Nasal cavity respiratory epithelium epithelial cell of viscerocranial mucosa (primary cell): ENCODE measurements at places on chromosomes 5 and 9. TPM values are rescaled to one million over a fixed set of nuclear protein-coding genes. Genes with fewer than 3 reads are reported as not detected.

Gene SLC23A1
- under 0.01 TPM in 1 of 2 replicates, not detected in the other for total RNA-seq

Gene ZDHHC11B
- under 0.01 and 0.14 TPM in 2 replicates for total RNA-seq

Gene SIT1
- total RNA-seq: not detected in 2 replicates

Gene FOXD1
- total RNA-seq: 5.2 and 13.0 TPM in 2 replicates

Gene FAM153A
- total RNA-seq: under 0.01 and 1.6 TPM in 2 replicates

Gene SPIN1
- total RNA-seq: 86.8 and 111 TPM in 2 replicates

Gene MAP1B
- 15.4 and 21.9 TPM in 2 replicates for total RNA-seq

Gene IFNE
- total RNA-seq: 3.4 and 22.5 TPM in 2 replicates

Gene SH3RF2
- total RNA-seq: 14.4 and 32.2 TPM in 2 replicates

Gene PCDHGB2
- total RNA-seq: under 0.01 and 1.7 TPM in 2 replicates

Gene RANBP17
- total RNA-seq: 5.5 and 14.3 TPM in 2 replicates

Gene DOCK8
- total RNA-seq: 0.34 and 1.3 TPM in 2 replicates

Gene LHX2
- not detected in 2 replicates for total RNA-seq

Gene RETREG1
- 1.0 and 2.6 TPM in 2 replicates for total RNA-seq

Gene TSSK1B
- total RNA-seq: under 0.01 and 1.1 TPM in 2 replicates

Gene SPATA31E1
- not detected in 2 replicates for total RNA-seq

Gene FNIP1
- 48.9 and 63.6 TPM in 2 replicates for total RNA-seq

Gene PCDHA9
- total RNA-seq: under 0.01 and 0.43 TPM in 2 replicates

Gene VCAN
- total RNA-seq: 3.1 and 205 TPM in 2 replicates

Gene MOB3B
- total RNA-seq: 0.68 and 4.1 TPM in 2 replicates

Gene FAM169A
- 17.3 and 41.7 TPM in 2 replicates for total RNA-seq

Gene PCDHGB3
- total RNA-seq: 0.34 and 2.1 TPM in 2 replicates

Gene TMC1
- total RNA-seq: 0.71 and 1.0 TPM in 2 replicates

Gene SOHLH1
- not detected in 2 replicates for total RNA-seq

Gene RASGEF1C
- total RNA-seq: not detected in 2 replicates

Gene PIP5KL1
- total RNA-seq: 4.1 and 4.3 TPM in 2 replicates

Gene SLC6A18
- total RNA-seq: not detected in 2 replicates

Gene AFAP1L1
- total RNA-seq: 17.2 and 46.1 TPM in 2 replicates

Gene SAXO1
- under 0.01 TPM in 1 of 2 replicates, not detected in the other for total RNA-seq

Gene STKLD1
- total RNA-seq: under 0.01 and 0.07 TPM in 2 replicates

Gene RMI1
- 4.4 and 7.8 TPM in 2 replicates for total RNA-seq

Gene TTC16
- not detected in 2 replicates for total RNA-seq

Gene TAF11L11
- not detected in 2 replicates for total RNA-seq

Gene ELAVL2
- 0.57 and 6.2 TPM in 2 replicates for total RNA-seq

Gene CCNH
- 50.8 and 65.3 TPM in 2 replicates for total RNA-seq

Gene TEX48
- not detected in 2 replicates for total RNA-seq

Gene KCTD16
- 0.14 and 0.34 TPM in 2 replicates for total RNA-seq

Gene HAVCR1
- not detected in 2 replicates for total RNA-seq

Gene UNC13B
- 24.9 and 38.2 TPM in 2 replicates for total RNA-seq

Gene KLF9
- 33.8 and 58.0 TPM in 2 replicates for total RNA-seq

Gene C9
- not detected in 2 replicates for total RNA-seq

Gene KIF20A
- 0.07 and 0.34 TPM in 2 replicates for total RNA-seq

Gene GAPT
- not detected in 2 replicates for total RNA-seq

Gene POLK
- 22.6 and 45.5 TPM in 2 replicates for total RNA-seq

Gene TAF9
- total RNA-seq: 102 and 108 TPM in 2 replicates

Gene UBAP2
- total RNA-seq: 17.4 and 37.7 TPM in 2 replicates

Gene SLC4A9
- 0.07 and 0.34 TPM in 2 replicates for total RNA-seq

Gene FOXD4L4
- total RNA-seq: 0.34 and 0.43 TPM in 2 replicates

Gene KCNV2
- not detected in 2 replicates for total RNA-seq

Gene CDKN2A
- 19.5 and 21.2 TPM in 2 replicates for total RNA-seq

Gene DAB2IP
- 10.3 and 41.1 TPM in 2 replicates for total RNA-seq
